ENCODE measurements at places on chromosomes 3 and 15.

DNA sequence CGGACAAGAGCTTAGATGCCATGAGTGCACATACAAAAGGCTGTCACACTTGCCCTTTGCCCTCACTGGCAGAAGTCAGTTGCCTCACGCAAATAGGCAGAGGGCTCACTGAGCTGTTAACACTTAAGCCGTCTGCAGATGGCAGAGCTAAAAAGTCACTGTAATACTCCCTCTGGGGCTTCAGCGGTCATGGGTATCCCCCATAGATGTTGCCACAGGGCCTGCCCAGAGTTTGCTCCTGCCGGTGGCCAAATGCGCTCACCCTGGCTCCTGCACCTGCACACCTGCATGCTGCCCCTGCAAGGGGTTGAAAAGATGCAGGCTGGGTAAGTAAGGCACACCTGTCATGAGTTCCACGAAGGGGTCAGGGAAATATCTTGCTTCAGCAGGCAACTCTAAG is 741.5 kb downstream of the EDEM1 start:
- DNase-seq, result no peak

DNA sequence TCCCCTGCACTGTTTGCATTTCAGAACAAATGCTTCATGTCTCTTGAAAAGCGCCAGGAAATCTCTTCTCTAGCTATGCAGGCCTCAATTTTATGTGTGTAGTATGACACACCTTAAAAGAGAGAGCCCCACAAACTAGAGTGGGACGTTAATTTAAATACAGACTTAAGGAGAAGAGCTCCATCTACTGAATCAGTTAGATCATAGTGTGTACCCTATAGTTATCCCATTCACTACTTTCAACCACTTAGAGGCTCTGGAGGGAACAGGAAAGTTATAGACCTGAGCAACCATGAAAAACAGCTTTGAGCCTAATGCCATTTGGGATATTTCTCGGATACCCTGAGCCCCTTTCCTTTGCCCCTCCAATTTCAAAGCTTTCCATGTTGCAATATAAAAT is 153.7 kb downstream of the TIGIT start:
- DNase-seq, result no peak

DNA sequence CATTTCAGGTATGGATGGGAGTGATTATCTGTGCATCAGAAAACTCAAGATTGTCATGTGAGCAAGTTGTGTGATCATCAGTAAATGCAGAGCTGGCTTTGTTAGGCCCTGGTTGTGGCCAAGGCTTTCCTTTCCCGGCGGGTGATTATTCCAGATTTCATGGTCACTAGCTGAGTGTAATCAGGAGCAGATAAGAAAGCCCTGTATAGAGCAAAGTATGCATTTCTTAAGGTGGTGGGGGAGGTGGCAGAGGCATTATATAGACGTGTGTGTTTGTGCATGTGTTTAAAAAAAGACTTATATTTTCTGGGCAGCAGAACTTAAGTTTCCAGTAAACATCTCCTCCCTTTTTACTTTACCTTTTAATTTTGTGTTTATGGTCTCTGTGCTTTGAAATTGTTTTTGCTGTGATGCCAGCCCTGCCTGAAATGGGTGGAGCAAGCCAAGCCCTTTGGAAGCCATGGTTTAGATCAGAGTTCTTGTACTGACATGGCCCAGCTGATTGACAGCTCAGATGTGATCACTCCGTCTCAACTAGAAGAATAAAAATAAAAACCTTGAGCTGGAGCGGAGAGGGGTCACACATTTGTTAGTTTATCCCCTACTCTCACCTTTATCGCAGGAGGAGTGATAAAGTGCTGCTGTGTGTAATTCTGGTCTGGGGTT is 22.2 kb downstream of the SMAD3 start:
- DNase-seq, result no peak

GRCh38 chr3:18425641-18426257 is 610 bp upstream of the SATB1 start:
- no peak for DNase-seq

- no peak for DNase-seq
These were observed 106.9 kb downstream of the ULK4 start for GRCh38 chr3:41854956-41855355.

DNA sequence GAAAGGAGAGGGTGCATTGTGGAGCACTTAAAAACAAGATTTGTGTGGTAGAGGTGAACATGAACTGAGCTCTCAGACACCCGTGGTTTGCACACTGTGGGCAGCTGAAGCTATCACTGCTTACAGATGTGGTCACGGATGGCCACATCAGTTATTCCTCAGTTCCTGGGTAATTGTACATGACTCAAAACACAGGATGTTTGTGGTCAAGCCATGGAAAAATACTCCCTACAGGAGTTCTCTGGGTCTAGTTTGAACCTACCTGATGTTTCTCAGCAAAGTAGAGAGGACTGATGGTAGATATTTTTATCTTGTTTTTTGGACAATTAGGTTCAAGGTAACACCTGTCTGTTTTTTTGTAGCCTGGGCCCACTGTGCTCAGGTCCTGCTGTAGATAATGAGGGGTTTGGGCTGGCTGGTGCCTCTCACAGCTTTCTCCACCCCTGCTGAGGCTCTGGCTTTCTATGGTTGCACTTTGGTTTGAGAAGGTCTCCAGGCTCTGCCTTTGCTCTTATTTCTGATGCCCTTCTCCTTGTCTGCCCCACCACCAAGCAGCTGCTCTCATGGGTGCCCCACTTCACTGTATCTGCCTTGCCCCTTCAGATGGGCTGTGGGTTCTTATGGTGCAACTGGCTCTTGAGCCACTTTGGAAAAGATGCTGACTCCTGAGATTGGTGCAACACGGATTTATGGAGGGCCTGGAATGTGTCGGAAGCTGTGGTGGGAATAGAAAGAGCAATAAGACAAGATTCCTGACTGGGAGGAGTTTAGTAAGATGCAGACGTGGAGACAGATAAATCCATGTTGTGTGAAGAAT is 40.1 kb downstream of the CDCP1 start:
- no peak for DNase-seq

DNA sequence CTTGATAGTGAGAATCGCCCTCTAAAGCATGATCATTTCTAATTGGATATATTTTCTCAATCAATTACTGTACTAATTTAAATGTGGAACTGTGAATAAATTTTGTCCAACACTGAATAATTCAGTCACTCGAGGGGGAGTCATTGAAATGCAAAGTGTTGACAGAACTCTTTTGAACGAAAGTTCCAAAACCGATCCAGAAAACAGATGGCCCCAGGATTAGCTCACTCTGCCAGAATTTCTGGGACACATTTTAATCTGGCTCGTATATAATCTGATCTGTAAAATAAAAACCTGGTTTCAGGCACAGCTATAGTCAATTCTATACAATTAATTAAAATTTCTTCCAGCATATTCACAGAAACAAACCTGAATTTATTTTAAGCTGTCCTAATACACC is 580.4 kb downstream of the ROBO1 start:
- DNase-seq, result no peak

- DNase-seq, result no peak
These were observed 43.7 kb upstream of the TUBGCP5 start for GRCh38 chr15:23083115-23083514.

DNA sequence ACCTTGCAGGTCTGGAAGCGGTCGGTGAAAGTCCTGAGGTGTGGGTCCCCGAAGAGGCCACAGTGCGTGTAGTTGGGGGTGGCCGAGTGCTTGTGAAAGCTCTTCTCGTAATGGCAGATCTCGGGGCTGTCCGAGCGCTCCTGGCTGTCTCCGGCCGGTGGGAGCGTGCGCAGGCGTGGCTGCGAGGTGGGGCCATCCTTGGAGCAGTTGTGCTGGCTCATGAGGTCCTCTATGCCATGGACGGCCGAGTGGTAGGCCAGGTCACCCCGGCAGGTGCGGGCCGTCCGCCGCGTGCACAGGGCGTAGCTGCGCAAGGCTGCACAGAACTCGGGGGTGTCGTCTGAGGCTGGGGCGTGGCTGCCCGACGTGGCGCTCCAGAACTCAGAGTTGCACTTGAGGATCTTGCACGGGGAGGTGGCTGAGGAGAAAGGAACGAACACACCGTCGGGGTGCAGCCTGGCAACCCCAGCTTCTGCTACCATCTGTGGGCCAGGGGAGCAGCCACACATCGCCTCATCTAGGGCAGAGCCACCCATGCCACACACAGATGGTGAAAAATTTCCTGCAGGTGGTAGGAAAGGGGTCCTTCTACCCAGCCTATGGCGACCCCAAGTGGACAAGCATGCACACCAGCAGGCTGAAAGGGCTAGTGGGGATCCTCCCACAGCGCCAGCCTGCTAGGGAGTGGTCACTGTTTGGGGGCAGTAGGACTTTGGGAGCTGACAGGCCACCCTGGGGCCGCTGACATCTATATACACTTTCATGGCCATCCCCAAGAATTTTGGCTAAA is 36.7 kb downstream of the RGMA start:
- DNase-seq, result no peak

- peak; percentile 70 for DNase-seq
These were observed 52.4 kb downstream of the HEG1 start for GRCh38 chr3:125003369-125003853.

GRCh38 chr3:15295506-15295905 is 36.9 kb downstream of the SH3BP5 start:
- DNase-seq, result no peak

DNA sequence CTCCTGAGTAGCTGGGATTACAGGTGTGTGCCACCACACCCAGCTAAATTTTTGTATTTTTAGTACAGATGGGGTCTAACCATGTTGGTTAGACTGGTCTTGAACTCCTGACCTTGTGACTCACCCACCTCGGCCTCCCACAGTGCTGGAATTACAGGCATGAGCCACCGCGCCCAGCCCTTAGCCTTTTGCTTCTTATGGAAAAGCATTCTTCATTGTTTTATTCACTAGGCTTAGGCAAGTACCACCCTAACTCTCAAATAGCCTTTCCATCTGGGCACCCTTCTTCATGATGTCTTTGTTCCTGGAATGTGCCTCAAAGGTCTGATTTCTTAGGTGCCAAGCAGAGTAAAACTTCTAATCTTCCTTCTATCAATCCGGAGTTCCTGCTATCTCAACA is 641.8 kb downstream of the FHIT start:
- no peak for DNase-seq

- DNase-seq, result no peak
These were observed 15.5 kb upstream of the THRB start for GRCh38 chr3:24510030-24510648.

DNA sequence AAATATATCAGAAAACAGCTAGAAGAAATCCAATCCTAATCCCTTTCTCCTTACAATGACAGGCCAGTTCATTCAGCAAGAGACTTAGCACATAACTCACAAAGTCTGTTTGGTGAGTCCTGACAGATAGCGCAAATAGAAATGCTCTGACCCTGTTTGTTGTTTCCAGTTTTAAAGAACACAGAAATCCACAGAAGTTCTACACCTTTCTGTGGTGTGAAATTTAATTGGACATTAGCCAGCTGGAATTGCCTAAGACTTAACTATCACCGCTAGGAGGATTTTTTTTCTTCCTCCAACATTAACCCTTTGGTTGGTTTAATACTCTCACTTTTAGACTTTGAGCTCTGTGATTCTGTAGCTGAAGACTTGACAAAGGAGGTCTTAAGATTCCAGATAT is 30.8 kb downstream of the HDC start:
- DNase-seq, result no peak

DNA sequence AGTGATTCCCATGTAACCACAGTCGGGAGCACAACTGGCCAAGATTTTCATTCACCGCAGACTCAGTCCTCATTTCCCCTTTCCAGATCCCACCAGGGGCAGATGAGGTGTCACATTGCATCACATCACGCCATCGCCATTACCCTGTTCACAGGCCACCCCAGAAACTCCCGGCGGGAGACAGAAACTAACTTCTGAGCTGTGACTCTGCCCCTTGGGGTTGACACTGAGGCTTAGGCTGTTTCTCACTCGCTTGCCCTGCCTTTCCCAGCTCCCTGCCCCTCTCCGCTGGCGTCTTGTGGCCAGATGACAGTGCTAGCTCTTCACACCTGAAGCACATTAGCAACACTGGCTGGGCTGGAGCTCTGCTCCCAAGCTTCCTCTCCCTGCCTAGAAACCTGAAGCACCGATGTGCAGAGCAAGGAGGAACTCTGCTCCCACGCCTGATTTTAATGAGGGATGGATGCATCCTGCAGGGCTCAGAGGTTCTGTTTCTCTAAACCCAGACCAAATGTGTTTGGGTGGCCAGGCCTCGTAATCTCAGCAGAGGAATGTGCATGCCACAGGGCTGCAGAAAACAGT is 88.8 kb upstream of the CTDSPL start:
- DNase-seq, result no peak
